ENCODE measurements at places on chromosomes 12 and 14.

- DNase-seq = no peak
Observed at GRCh38 chr12:89228491-89228890, 123.8 kb downstream of the DUSP6 start.

GRCh38 chr12:104643093-104643818 is 186.5 kb downstream of the CHST11 start:
- DNase-seq = no peak

DNA sequence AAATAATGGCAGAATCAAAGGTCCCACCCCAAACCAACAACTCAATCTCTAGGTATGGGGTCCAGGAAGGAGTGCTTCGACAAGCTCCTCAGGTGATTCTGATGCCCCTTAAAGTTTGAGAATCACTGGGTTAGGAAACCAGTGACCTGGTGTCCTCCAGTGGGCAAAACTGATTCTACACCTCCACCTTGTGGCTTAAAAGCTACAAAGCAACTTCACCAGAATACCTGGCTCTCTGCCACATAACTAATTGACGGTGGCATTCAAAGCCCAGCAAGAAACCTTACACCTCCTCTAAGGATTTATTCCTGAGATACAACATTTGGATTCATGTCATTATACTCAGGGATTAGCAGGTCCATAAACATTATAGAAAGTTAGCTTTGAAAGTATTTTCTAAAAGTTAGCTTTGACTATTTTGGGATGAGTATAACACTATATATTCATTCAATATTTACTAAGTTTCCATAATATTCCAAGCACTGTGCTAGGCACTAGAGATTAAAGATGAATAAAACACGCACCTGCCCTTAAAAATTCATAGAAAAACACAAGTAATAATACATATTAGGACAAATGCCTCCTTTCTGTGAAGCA is 45.4 kb downstream of the DCAF5 start:
- DNase-seq = peak; percentile 88

GRCh38 chr12:70456953-70457352 is 90.9 kb downstream of the KCNMB4 start:
- DNase-seq = no peak

- no peak for DNase-seq
Observed at GRCh38 chr14:99416909-99417308, 63.8 kb downstream of the SETD3 start.

DNA sequence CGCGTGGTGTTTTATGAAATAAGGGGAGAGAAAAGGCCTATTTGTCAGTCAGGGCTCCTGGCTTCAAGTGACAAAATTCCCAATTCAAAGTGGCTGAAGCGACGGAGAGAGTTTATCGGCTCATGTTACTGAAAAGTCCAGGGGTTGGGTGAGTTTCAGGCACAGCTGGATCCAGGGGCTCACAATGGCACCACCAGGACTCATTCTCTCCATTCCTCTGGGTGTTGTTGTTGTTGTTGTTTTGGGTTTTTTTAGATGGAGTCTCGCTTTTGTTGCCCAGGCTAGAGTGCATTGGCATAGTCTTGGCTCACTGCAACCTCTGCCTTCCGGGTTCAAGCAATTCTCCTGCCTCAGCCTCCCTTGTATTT is 119.4 kb downstream of the SCARB1 start:
- DNase-seq = no peak

- DNase-seq = no peak
Observed at GRCh38 chr12:74816398-74817175, 279.0 kb downstream of the ATXN7L3B start.

DNA sequence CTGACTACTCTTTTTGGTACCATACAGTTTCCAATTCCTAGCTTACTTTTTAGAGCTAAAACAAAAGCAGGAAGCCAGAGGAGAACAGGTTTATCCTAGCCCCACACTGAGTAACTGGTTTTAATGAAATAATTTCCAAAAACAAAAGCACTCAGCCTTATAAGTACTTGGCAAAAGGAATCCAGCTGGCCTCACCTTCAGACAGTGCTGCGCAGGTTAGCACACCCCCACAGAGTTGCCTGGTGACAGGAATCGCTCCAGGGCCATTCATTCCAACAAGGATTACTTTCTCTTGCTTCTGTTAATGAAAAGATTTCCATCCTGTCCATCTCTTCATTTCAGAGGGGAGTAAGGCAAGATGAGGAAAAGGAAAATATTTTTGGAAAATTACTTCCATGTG is 84.6 kb downstream of the SCFD1 start:
- no peak for DNase-seq

- DNase-seq = no peak
Observed at GRCh38 chr14:104703269-104703668, 13.9 kb downstream of the INF2 start.

DNA sequence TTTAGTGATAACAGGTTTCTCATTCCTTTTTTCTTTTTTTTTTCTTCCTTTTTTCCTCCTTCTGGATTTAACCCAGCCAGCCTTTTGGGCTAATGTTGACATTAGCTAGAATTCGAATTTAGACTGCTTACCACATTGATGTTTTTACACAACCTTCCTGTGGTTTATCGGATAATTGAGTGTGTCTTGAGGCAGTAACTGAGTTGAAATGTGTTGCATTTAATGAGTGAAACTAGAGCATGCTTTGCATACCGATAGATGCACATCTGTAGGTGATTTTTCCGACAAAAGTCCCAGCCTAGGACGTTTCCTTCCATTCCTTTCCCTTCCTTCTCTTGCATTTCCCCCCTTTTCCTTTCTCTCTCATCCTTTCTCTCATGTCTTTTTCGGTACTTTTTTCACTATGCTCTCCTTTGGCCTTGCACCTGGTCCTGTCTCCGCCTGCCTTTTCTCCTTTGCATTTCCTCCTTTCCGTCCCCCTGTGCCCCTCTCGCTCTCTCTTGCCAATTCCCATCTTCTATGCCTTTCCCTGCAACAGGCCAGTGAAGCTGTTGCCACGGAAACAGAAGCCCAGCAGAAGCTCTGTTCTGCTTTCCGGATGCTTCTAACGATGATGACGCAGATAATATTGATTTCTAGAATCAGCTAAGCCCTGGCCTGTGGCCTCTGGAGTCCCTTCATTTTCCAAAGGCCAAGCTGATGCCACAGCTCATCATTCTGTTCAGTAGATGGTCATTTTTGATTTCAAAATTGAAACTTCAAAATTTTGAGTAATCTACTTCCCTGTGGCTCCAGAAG is 76.1 kb downstream of the SLC25A47 start:
- DNase-seq = no peak

- no peak for DNase-seq
Observed at GRCh38 chr12:116385486-116386217, 108.2 kb upstream of the MED13L start.

- DNase-seq = peak; percentile 29
Observed at GRCh38 chr12:77847060-77847541, 16.4 kb downstream of the NAV3 start.

GRCh38 chr12:123387508-123388176 is 3.7 kb downstream of the KMT5A start:
- DNase-seq = no peak

GRCh38 chr12:110853836-110854235 is 7.0 kb downstream of the CCDC63 start:
- DNase-seq = no peak

DNA sequence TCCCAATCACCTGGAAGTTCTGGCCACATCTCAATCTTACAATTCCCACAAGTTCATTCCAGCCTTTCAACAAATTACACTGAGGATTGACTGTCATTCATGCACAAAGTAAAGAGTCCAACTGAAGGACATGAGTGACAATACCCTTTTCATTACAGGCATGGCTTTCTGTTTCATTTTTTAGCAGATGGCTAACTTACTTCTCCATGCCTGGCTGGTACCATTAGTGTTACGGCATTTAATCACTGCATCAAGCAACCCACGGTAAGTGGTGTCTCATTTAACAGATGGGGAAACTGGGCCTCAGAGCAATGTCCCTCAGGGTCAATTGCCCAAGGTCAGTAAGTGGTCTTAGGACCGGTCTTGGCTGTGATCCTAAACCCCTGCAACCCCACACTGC is 114.4 kb downstream of the PRICKLE1 start:
- no peak for DNase-seq

DNA sequence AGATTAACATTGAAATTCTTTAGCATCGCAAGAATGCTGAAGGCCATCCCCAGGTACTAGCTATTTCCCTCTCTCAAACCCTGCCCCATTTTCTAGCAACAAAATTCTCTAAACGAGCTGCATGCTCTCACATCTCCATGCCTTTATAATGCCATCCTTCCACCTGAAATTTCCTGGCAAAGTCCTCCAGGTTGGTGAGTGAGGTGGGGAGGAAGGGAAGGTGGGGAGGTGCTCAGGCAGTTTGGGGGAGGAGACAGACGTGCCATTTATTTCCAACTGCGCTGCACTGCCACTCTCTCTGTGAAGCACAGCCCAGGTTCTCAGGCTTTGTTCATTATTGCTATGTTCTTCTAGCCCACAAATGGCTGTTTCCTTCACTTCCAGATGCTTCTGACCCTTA is 208.4 kb downstream of the PAWR start:
- DNase-seq = no peak

- no peak for DNase-seq
Observed at GRCh38 chr12:117040496-117040895, 58.7 kb downstream of the TESC start.

- no peak for DNase-seq
Observed at GRCh38 chr14:68796418-68797101, 3.7 kb upstream of the ZFP36L1 start.

DNA sequence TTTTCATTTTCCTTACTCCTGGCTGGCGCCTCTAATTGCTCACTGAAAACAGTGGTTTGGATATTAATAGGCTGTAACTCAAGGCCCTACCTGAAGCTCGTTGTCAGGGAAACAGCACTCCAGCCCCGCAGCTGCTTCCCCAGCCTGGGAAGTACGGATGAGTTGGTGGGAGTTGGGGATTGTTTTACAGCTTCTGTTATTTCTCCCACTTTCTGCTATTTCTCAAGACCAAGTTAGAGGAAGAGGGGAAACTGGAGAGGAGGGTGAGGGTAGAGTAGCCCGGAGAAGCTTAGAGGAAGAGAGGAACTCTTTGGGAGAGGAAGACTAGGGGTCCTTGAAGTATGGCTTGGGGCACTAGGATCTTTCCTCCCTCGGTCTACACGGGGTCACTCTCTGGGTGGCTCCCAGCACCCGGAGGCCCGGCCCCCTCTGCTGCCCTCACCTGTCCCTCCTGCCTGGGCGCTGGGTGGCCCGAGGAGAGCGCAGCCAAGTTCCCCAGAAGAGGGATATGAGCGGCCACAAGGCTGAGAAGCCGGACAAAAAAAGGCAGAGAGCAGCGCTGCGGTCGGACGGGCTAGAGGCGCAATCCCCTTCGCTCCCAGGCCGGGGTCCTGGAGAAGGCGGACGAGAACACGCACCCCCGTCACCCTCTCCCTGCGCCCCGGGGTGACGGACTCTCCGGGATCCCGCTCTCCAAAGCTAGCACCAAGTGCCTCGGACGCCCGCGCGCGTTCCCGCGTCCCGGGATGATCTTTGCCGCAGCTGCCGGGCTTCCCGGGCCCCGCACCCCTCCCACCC is 671 bp downstream of the SPTB start:
- no peak for DNase-seq

DNA sequence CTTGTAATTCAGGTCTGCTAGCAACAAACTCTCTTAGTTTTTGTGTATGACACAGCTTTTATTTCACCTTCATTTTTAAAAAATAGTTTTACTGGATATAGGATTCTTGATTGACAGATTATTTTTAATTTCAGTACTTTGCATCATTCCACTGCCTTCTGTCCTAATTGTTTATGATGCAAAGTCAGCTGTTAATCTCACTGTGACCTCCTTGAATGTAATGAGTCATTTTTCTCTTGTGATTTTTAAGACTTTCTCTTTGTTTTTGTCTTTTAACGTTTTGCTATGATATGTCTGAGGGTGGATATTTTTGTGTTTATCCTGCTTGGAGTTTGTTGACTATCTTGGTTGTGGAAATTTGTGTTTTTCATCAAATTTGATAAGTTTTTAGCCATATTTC is 126.3 kb upstream of the FBXO33 start:
- no peak for DNase-seq

- no peak for DNase-seq
Observed at GRCh38 chr14:88937706-88938105, 113.3 kb downstream of the TTC8 start.

DNA sequence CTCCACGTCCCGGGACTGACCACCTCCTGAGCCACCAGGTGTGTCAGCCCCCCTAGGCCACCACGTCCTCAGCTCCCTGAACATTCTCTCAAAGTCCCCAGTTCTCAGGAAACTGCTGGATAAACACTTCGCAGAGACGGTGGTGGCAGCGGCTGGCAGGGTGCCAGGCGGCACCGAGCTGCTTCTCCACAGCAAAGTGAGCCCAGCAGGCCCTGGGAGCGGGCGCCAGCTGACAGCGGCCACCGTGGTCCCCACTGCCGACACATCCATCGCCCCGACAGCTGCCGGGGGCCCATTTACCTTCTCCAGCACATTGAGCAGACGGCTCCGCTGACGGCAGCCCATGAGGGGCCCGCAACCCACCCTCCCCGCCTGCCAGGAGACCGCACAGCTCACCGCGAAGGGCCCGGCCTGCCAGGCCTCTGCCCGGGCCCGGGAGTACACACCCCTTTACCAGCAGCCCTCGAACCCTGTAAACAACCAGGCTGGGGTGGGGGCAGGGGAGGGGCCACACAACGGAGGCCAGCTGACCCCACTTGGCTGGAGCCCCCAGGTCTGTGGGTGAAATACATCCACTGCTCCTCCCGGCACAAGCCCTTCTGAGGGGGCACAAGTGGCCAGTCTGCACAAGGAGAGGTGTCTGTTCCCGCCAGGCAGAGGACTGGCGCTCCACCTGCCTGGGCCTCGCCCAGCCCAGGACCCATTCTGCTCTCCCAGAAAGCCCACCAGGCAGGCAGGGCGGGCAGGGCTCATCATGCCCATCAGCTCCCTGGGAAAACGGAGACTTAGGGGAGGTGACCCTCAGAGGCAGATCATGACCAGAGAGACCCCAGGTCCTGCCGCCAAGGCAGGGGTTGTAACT is 10.5 kb downstream of the AKT1 start:
- DNase-seq = no peak

DNA sequence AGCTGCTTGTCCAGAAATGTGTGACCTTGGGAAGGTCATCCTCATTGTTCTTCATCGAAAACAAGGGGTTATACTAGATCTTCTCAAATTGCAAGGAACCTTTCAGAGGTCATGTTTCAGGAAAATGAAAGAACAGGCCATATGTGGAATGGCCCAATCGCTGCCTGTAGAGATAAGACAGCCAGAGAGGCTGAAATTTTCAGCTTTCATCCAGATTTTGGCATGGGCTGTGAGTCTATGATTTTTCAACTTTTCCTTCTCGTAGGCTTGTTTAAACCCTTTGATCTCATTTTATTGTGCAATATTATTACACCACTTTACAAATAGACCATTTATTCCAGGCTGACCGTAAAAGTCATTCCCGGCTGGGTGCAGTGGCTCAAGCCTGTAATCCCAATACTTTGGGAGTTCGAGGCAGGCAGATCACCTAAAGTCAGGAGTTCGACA is 17.1 kb upstream of the ATXN2 start:
- DNase-seq = no peak

- DNase-seq = no peak
Observed at GRCh38 chr12:11967376-11968047, 103.2 kb upstream of the BCL2L14 start.

Measured in urothelium cell line (cell line).